GM12878 (cell line): ENCODE measurements at places on chromosomes 6 and 20. TPM values are rescaled to one million over a fixed set of nuclear protein-coding genes. Genes with fewer than 3 reads are reported as not detected.

Gene RGS19
- 47.1 and 51.0 TPM in 2 replicates for total RNA-seq

Gene DEK
- total RNA-seq, result 187 and 189 TPM in 2 replicates

Gene HCK
- total RNA-seq, result 20.1 and 21.0 TPM in 2 replicates

Gene FAM50B
- total RNA-seq, result 9.3 and 10.0 TPM in 2 replicates

Gene CYP39A1
- not detected in 2 replicates for total RNA-seq

Gene RIPPLY2
- 0.77 TPM in 1 of 2 replicates, not detected in the other for total RNA-seq

Gene FAXC
- total RNA-seq, result not detected in 2 replicates

Gene SUPT3H
- total RNA-seq, result 2.1 TPM in 2 replicates

DNA sequence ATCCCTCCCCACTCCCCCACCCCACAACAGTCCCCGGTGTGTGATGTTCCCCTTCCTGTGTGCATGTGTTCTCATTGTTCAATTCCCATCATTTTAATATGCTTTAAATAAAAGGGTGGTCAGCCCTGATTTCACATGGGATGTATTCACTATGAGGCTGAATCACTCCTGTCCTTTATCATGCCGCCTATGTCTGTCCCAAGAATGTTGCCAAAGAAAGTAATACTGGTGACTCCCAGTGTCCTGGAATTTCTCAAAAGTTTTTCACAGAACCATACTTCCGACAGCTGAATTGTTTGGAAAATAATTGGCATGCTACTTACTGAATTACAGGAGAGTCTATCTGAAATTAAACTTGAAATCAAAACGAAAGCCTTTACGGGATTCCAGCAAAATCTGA is 217.7 kb downstream of the HAO1 start:
- DNase-seq, result no peak

- DNase-seq, result no peak
Observed at GRCh38 chr6:14275493-14275851, 157.9 kb downstream of the CD83 start.

DNA sequence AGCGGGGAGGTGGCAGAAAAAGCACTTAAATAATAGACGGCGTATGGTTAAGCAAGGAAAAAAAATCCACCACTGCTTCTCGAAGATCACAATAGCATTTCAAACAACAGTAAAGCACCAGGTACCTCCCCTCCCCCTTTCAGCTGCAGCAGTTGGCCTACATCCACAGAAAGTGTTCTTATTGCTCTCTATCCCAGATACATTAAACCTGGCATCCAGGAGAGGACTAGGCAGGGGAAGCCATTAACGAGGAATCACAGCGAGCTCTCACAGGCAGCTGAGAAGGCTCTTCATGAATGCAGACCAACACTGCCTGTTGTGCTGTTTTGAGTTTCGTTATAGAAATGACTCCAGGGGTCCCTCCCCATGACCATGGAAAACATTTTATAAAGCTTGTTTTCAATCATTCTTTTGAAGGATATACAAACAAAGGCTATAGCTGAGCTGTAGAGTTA is 11.8 kb downstream of the FYN start:
- DNase-seq, result no peak

DNA sequence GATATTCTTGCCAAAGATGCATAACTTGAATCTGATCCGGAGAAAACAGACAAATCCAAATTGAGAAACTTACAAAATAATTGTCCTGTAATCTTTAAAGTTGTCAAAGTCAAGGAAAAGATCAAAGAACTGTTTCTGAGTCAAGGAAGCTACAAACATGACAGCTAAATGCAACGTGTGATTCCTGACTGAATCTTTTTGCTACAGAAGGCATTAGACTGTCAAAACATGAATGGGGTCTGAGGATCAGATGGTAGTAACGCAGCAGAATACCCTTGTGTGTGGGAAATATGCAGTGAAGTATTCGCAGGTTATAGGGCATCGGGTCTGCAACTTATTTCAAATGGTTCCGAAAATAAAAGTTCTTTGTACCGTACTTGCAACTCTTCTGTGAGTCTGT is 86.2 kb downstream of the MDGA1 start:
- DNase-seq, result no peak

DNA sequence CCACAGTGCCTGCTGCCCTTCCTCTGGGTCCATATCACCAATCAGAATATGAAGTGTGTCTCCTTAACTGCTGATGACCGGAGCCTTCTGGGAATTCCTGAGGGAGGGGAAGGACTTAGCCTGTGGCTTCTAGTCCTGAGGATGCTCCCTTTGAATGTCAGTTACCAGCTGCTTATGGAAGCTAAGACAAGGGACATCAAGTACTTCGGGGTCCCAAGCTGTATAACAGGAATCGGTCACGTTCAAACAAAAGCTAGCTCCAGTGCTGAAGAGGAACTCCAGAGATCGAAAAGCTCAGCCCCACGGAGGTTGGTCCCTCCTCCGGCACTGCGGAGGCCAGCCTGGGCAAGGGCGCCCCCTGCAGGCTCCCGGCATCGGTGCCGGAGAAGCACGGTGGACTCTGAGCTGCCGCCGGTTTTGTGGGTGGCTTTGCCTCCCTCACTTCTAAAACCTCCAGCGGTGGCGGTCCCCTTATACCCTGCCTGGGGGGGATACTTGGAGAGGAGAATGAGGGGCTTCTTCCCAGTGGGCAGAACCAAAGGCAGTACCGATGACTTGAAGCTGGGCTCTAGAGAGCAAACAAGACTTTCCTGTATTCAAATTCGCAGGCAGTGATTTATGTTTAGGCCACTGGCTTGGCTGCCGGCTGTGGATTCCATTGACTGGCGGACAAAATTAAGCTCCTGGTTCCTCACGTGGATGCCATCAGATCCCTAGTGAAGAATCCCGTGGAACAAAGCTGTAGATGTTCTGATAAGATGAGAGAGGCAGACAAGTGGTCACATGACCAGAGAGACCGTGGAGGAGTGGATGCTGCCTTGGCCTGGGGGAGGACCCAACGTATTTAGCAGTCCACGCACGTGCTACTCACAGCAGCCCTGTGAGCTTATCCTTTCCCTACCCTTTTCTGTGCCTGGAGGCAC is 16.2 kb upstream of the UBR2 start:
- DNase-seq, result no peak

GRCh38 chr6:8192597-8192996 is 90.2 kb upstream of the EEF1E1 start:
- DNase-seq, result no peak

- no peak for DNase-seq
Observed at GRCh38 chr6:111989743-111990142, 64.2 kb upstream of the CCN6 start.

- DNase-seq, result no peak
Observed at GRCh38 chr20:60054716-60055634, 96.8 kb downstream of the CDH26 start.

GRCh38 chr20:5863040-5863833 is 87.1 kb downstream of the TRMT6 start:
- DNase-seq, result no peak

DNA sequence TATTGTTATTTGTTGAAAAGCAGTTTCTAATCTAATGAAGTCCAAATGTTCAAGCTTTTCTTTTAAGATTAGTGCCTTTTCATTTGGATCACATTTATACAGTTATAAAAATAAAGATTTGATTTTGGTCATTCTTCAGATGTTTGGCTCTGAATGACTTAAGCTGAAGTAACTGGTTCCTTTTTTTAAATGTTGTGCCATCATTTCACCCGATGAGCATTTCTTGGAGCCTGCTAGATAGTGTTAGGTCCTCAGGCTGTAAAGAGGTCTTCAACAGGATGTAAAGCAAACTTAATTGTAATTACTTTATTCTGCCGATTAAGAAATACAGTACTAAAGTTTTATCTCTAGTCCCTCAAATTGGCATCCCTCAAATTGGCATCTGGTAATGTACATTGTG is 41.2 kb upstream of the ASIP start:
- no peak for DNase-seq

DNA sequence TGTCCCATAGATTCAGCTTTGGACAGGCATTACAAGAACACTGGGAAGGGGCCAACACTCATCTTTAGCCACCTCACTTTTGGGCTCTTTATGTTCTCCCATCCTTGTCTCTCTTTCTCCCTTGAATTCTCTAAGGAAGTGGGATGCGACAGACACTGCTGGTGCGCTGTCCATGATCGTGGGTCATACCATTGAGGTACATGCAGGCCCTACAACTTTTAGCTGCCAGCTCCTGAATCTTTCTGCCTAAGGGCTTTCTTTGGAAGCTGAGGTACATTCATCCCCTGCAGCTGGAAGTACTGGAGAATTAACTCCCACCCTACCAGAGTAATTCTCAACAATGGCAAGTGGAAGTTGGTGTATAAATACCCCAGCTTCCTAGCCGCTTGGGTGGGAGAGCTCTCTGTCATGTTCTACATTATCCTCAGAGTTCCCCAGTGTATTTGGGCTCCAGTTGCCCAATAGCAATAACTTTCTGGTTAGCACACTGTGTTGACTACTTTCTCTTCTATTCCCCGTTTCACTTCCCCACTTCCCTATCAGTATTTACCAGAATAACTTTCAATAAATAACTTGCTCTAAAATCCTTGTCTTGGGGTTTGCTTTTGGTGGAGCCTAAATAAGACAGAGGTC is 309.4 kb upstream of the RNF24 start:
- no peak for DNase-seq

GRCh38 chr6:138285800-138286199 is 67.5 kb upstream of the PBOV1 start:
- no peak for DNase-seq

- DNase-seq, result no peak
Observed at GRCh38 chr6:104908031-104908887, 48.5 kb upstream of the HACE1 start.
